Naive thymus-derived CD8-positive, alpha-beta T cell (primary cell): ENCODE measurements at places on chromosomes 1 and 21. TPM values are rescaled to one million over a fixed set of nuclear protein-coding genes. Genes with fewer than 3 reads are reported as not detected.
A peak's percentile ranks its signal among the peaks of the same experiment; 100 is the strongest.

DNA sequence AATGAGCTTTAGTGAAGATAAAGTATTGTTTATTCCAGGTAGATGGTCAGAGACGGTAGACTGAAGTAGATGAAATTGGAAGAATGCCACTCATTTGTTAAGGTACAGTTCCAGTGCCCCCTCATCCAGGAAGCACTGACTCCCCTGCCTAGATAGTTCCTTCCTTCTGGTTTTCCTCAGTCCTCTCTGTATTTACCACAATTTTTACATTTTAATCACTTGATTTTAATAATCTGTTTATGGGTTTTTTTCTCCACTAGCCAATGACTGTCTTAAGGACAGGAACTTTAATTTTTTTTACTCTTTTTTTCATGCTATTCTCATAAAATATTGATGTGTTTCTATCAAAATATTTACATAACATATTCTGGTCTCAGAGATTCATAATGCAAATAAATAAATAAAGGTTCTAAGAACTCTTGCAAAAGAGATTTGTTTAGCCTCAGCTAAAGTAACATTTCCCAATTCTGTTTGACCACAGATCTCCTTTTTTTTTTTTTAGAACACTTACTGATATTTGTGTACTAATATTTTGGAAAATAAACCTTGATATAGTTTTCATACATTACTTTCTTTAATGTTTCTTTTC lies 651.6 kb downstream of the PLPP3 start:
- no peaks in the 10 kb centered on the region for H3K4me1 ChIP-seq
- peaks cover 9% of the 10 kb centered on the region for H3K27me3 ChIP-seq
- H3K36me3 ChIP-seq, result no peaks in the 10 kb centered on the region
- H3K27ac ChIP-seq, result no peak overlapping the region

DNA sequence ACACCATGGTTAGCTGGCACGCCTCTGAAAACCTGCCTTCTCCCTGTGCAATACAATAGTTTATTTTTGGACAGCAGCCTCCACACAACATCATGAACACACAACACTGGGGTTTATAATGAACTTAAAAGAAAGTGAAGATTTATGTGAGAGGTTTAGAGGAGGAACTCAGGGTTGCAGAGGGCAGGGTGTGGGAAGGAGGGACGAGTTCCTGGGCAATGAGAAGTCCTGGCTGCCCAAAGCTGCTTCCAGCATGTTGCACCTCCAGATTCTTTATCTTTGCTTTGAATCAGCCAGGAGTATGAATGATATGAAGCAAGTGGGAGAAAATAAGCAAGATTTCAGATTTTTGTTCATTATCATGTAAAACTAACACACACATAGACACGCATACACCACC lies 11.3 kb upstream of the LRRC8D start:
- H3K27ac ChIP-seq, result no peak overlapping the region
- no peaks in the 10 kb centered on the region for H3K36me3 ChIP-seq
- no peak for DNase-seq
- no peak overlapping the region for H3K4me3 ChIP-seq
- peaks cover 7% of the 10 kb centered on the region for H3K4me1 ChIP-seq

- peaks cover 31% of the 10 kb centered on the region for H3K27me3 ChIP-seq
- H3K27ac ChIP-seq, result no peak overlapping the region
- DNase-seq, result no peak
- no peaks in the 10 kb centered on the region for H3K36me3 ChIP-seq
- no peaks in the 10 kb centered on the region for H3K4me1 ChIP-seq
- H3K4me3 ChIP-seq, result no peak overlapping the region
These were observed 75.7 kb downstream of the ARHGEF10L start for GRCh38 chr1:17615157-17615556.

SELENBP1 gene
- polyA plus RNA-seq, result not detected

DNA sequence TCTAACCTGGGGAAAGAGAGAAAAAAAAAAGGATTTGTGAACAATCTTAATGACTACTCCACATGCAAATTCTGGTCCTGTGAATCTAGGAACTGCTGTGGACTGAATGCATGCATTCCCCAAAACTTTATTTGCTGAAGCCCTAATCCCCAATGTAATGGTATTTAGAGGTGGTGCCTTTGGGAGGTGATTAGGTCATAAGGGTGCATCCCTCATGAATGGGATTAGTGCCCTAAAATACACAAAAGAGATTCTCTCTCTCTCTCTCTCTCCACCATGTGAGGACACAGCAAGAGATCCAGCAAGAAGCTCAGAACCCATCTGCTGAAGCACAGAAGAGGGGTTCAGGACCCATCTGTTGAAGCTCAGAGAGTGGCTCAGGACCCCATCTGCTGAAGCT lies 26.2 kb upstream of the KIRREL1 start:
- no peaks in the 10 kb centered on the region for H3K4me1 ChIP-seq
- no peaks in the 10 kb centered on the region for H3K36me3 ChIP-seq

GRCh38 chr1:83747853-83748482 lies 251.0 kb downstream of the TTLL7 start:
- peaks cover 5% of the 10 kb centered on the region for H3K36me3 ChIP-seq
- H3K4me1 ChIP-seq, result no peaks in the 10 kb centered on the region
- H3K27me3 ChIP-seq, result peaks cover 3% of the 10 kb centered on the region
- H3K27ac ChIP-seq, result no peak overlapping the region

CELSR2 gene
- 0.94 TPM for polyA plus RNA-seq

CYB5RL gene
- polyA plus RNA-seq, result 2.5 TPM

DNA sequence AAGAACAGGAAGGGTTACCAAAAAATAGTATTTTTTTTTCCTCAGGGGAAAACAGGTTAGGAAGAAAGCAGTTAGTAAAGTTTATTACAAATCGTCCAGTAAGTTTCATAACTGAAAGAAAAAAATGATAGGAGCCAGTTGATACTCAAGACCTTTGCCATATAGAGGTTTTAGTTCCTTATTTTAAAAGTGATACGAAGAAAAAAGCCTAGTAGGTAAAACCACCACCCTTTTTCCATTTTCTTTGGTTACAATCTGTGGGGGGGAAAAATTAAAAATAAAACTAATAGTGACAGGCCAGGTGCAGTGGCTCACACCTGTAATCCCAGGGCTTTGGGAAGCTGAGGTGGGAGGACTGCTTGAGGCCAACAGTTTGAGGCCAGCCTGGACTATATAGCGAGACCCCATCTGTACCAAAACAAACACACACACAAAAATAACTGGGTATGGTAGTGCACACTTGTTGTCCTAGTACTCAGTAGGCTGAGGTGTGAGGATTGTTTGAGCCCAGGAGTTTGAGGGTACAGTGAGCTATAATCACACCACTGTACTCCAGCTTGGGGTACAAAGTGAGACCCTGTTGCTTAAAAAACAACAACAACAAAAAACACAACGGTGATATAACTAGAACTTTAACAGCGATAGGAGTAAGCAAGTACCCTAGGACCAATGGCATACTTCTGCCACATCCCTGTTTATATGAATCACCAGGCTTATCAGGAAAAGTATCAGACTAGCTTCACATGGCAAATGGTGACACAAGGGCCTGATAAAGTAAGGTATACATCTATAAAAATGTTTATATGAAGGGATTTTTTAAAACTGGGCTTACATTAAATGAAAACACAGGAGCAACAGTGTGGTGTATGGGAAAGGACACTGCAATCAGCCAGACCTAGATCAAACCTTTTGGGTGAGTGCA lies 5.4 kb downstream of the TMEM59 start:
- no peaks in the 10 kb centered on the region for H3K27me3 ChIP-seq
- H3K4me1 ChIP-seq, result peaks cover 53% of the 10 kb centered on the region
- peak overlapping the region; percentile 49 for H3K27ac ChIP-seq
- no peak overlapping the region for H3K4me3 ChIP-seq
- DNase-seq, result no peak
- H3K36me3 ChIP-seq, result peaks cover 3% of the 10 kb centered on the region

DNA sequence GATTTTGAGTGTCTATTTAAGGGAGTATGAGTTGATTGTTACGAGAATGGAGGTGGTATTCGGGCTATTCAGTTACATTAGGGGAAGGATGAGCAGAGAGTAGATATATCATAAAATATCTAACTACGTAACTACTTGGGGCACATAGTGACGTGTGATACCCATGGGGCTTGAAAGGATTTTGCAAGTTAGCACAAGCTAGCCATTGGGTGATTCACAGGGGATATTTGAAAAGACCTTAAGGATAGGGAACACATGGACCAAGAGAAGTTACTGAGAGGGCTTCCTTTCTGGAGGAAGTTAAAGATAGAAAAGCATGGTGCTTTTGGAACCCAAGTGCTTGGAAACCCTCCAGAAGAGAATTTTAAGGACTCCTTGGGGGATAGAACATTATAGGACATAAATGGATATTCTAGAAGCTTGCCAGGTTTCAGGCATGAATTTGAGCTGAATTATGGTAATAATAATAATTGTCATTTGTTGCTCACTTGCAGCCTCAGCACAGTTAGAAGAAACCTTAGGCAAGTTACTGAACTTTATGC lies 5.4 kb downstream of the DISP1 start:
- peaks cover 15% of the 10 kb centered on the region for H3K4me1 ChIP-seq
- no peak overlapping the region for H3K27ac ChIP-seq
- no peak for DNase-seq
- H3K27me3 ChIP-seq, result no peaks in the 10 kb centered on the region

CCDC27 gene
- not detected for polyA plus RNA-seq

DNA sequence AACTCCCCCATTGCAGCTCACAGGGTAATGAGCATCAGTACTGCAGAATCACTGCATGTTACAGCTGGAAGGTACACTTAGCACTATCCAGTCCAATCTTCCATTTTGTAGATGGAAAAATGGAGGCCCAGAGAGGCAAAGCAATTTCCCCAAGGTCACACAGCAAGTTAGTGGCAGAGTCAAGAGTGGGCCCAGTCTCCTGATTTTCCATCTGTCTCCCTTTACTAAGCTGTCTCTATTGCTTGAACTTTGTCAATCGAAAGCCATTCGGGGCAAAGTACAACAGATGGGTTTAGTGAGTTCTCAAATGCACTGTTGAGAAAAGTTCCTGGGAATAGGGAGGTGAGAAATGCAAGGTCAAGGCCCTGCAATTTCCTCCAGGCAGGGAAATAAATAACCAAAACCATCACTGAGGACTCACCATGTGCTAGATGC lies 50.4 kb upstream of the IFFO2 start:
- H3K4me1 ChIP-seq, result peaks cover 30% of the 10 kb centered on the region
- peaks cover 16% of the 10 kb centered on the region for H3K27me3 ChIP-seq
- DNase-seq, result no peak
- no peak overlapping the region for H3K4me3 ChIP-seq
- H3K27ac ChIP-seq, result no peak overlapping the region

GRCh38 chr1:178650934-178651511 lies 74.0 kb upstream of the RALGPS2 start:
- DNase-seq, result no peak
- peaks cover 16% of the 10 kb centered on the region for H3K27me3 ChIP-seq
- no peak overlapping the region for H3K27ac ChIP-seq
- no peak overlapping the region for H3K4me3 ChIP-seq
- no peaks in the 10 kb centered on the region for H3K36me3 ChIP-seq

ADAMTS5 gene
- not detected for polyA plus RNA-seq

MRPL24 gene
- 109 TPM for polyA plus RNA-seq

DNA sequence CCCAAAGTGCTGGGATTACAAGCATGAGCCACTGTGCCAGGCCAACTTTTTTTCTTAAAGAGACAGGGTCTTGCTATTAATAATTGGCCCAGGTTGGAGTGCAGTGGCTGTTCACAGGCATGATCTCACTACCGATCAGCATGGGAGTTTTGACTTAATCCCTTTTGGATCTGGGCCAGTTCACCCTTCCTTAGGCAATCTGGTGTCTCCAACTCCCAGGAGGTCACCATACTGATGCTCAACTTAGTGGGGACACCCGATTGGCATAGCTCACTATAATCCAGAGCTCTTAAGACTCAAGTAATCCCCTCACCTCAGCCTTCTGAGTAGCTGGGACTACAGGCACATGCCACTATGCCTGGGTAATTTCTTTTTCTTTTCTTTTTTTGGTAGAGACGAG lies 64.2 kb upstream of the SCYL3 start:
- no peak overlapping the region for H3K4me3 ChIP-seq
- no peak for DNase-seq
- no peak overlapping the region for H3K27ac ChIP-seq
- peaks cover 25% of the 10 kb centered on the region for H3K36me3 ChIP-seq

- H3K27me3 ChIP-seq, result no peaks in the 10 kb centered on the region
- no peak overlapping the region for H3K27ac ChIP-seq
- H3K36me3 ChIP-seq, result no peaks in the 10 kb centered on the region
- no peak for DNase-seq
- no peaks in the 10 kb centered on the region for H3K4me1 ChIP-seq
- no peak overlapping the region for H3K4me3 ChIP-seq
These were observed 16.5 kb downstream of the SOD1 start for GRCh38 chr21:31675960-31676359.

ATP5PO gene
- polyA plus RNA-seq, result 455 TPM

GJA8 gene
- polyA plus RNA-seq, result not detected

- peaks cover 3% of the 10 kb centered on the region for H3K27me3 ChIP-seq
- no peak for DNase-seq
- H3K36me3 ChIP-seq, result no peaks in the 10 kb centered on the region
- no peak overlapping the region for H3K4me3 ChIP-seq
These were observed 25.0 kb upstream of the SYDE2 start for GRCh38 chr1:85225624-85226380.

DNA sequence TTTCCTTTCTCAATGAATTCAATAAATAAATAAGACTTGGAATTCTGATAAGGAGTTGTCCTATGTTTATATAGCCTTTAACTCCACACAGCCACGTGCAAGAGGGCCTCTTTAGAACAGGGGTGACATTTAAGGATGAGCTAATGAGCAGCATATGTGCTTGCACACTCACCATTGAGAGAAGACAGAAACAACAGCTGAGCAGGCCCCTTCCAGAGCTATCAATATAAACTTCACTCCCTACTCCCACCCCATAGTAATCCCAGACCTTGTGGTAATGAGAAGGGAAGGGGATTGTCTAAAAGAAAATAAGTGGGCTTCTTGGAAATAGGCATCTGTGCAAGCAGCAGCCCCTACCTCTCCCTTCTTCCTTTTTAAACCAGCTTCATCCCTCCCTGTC lies 176.0 kb downstream of the SEC16B start:
- H3K27me3 ChIP-seq, result peaks cover 7% of the 10 kb centered on the region
- H3K4me3 ChIP-seq, result no peak overlapping the region
- no peaks in the 10 kb centered on the region for H3K4me1 ChIP-seq
- no peak overlapping the region for H3K27ac ChIP-seq

DNA sequence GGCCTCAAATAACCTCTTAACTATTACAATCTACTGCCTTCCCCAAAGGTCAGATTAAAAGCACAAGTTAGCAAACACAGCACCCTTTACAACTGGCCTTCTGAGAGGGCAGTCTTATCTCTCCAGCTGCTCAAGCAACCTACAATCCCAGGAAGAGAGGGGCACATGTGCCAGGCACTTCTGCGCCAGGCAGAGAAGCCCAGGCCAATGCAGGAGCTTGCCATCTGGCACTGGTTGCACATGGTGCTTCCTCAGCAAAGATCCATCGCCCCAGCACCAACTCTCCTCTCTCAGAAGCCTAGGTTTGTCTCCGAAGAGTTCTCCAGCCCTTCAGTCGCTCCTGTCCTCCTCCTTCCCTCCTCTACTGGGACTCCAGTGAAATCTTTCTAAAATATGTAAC lies 2.5 kb downstream of the STK40 start:
- peaks cover 2% of the 10 kb centered on the region for H3K36me3 ChIP-seq
- no peaks in the 10 kb centered on the region for H3K27me3 ChIP-seq
- H3K4me3 ChIP-seq, result peak overlapping the region; percentile 12
- H3K4me1 ChIP-seq, result peaks cover 83% of the 10 kb centered on the region

EXTL1 gene
- polyA plus RNA-seq, result not detected

- H3K4me1 ChIP-seq, result no peaks in the 10 kb centered on the region
- no peak overlapping the region for H3K27ac ChIP-seq
- no peak for DNase-seq
- no peak overlapping the region for H3K4me3 ChIP-seq
- H3K36me3 ChIP-seq, result no peaks in the 10 kb centered on the region
These were observed 256.8 kb upstream of the NFIA start for GRCh38 chr1:60825593-60825992.
